ENCODE measurements at places on chromosomes 12 and 14.

- no peak for DNase-seq
Observed at GRCh38 chr14:100899884-100900771, 3.4 kb downstream of the RTL1 start.

- DNase-seq: no peak
Observed at GRCh38 chr12:120453977-120454376, 7.7 kb downstream of the GATC start.

DNA sequence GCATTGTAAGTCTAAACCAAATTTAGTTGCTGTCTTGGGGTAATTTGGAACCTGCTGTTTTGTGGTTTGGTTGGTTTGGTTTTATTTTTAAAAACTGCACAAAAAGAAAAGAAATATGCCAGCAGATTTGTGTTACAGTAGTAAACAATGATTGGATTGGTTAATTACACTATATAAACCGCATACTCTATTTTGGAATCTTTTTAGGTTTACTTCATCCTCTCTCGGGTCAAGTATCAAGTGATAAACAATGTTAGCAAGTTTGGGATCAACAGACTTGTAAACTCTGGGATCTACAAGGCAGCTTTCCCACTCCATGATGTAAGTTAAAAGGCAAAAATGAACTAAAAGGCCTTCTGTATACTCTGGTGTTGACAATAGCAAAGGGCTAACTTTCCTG lies 132.4 kb downstream of the ANO6 start:
- no peak for DNase-seq

- no peak for DNase-seq
Observed at GRCh38 chr14:91377700-91378652, 39.6 kb downstream of the CCDC88C start.

DNA sequence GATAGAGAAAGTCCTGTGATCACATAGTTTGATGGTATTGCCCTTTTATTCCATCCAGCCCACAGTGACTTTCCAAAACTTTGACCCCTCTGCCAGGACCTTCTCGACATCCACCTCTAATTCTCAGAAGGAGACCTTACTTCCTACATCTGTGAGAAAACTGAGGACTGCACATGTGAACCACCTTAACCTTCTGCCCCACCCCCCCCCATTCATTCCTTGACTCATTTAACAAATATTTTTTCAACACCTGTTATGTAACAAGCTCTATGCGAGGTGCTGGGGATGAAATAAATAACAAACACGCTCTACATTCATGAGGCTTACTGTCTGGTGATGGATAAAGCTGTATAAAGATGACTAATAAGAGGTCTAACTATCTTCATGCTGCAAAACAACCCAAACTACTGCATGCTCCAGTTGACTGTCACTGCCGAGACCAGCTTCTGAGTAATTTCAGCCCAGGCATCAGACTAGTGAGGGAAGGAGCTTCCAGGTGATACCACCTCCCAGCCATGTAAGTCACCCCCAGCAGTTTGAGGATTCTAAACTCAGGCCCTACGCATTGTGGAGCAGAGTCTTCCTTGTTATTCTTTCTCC lies 1.9 kb upstream of the HAL start:
- no peak for DNase-seq

DNA sequence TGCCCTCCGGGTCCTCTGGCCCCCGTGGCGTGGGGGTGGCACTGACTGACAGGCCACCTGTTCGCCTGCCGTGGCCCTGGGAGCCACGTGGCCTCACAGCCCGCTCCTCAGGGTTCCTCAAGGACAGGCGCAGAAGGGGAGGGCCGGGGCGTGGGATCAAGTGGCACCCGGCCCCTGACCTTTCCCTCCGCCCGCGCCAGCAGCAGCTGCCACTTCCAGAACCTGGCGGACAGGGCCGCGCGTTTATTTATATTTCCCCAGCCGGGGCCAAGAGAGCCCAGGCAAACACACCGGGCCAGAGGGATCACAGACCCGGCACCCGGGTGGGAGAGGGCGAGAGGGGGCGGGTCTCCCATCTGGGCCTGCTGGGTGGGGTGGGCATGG lies 92.6 kb downstream of the RFLNA start:
- DNase-seq: peak; percentile 88

- DNase-seq: no peak
Observed at GRCh38 chr14:71730471-71730870, 201.8 kb upstream of the RGS6 start.

- DNase-seq: peak; percentile 61
Observed at GRCh38 chr12:6313326-6313940, 3.0 kb downstream of the PLEKHG6 start.

GRCh38 chr12:108511633-108512540 lies 3.2 kb upstream of the FICD start:
- peak; percentile 71 for DNase-seq

- no peak for DNase-seq
Observed at GRCh38 chr12:1912580-1913376, 5.7 kb downstream of the CACNA2D4 start.

DNA sequence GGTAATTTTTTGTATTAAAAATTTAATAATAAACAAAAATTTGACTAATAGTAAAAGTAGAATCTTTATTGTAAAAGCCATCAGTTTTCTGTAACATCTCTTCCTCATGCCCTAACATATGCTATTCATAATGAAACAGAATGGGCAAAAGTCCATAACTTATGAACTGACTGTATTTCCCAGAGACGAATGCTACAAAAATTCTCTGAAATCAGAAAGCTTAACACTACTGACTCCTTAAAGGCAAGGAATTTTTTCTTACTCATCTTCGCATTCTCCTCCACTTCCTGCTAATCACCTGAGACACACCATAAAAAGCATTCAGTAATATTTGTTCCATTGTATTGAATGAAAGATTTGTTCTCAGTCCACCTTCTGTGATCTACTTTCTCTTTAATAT lies 17.6 kb downstream of the MON2 start:
- DNase-seq: no peak

GRCh38 chr12:96034621-96035282 lies 635 bp downstream of the LTA4H start:
- DNase-seq: no peak

DNA sequence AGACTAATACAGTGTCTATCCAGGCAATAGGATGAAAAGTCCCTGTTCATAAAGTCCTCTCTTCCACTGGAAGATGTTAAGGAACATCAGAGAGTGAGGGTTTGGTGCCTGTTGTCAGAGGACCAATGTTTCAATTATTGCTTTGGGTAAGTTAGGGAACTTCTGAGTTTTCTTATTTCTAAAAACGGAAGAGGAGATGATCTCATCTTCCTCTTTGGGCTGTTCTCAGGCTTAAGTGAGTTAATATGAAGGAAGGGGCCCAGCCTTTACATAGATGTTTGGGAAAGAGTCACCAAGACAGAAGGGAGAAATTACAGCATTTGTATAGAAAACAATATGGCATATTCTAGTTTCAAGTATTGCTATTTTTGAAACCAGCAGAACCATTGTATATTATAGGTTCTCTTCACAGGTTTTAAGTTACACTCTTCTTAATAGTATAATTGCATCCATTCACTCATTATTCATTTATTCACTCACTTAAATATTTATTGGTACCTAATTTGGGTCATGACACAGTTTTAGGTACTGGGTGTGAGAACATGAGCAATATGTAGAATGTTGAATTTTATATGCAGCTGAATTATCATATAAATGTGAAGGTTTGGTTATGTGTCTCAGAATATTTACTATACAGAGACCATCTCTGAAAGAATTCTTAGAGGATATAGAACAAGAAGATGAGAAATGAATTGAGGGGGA lies 68.5 kb upstream of the LRIG3 start:
- DNase-seq: no peak

DNA sequence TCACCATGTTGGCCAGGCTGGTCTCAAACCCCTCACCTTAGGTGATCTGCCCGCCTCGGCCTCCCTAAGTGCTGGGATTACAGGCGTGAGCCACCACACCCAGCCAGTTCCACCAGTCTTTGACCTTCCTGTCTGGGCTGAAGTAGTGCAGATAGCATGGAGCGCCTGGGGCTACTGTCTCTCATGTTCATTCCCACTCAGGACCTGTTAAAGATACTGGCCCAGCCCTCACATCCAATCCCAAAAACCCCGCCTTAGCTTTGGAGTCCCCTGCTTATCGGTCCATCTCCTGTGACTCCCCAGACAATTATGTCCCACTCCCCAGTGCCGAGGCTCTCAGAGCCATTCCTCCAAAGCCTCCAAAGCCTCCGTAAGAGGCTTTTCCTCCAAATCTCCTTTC lies 12.0 kb upstream of the CELA1 start:
- no peak for DNase-seq

- peak; percentile 45 for DNase-seq
Observed at GRCh38 chr12:21528953-21529352, 2.9 kb downstream of the SPX start.

DNA sequence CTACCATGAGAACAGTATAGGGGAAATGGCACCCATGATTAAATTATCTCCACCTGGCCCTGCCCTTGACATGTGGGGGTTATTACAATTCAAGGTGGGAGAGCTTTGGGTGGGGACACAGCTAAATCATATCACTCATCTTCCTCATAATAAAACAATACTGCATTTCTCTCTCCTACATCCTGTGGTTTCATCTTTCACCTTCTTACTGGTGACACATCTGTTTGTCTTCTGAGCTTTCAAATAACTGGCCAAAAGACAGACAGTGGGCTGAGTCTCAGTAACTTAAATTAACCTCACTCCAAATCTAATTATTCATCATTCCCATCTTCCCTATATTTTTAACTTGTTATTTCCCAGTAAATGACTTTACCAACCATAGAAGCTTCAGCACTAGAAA lies 729.7 kb upstream of the USP15 start:
- no peak for DNase-seq

DNA sequence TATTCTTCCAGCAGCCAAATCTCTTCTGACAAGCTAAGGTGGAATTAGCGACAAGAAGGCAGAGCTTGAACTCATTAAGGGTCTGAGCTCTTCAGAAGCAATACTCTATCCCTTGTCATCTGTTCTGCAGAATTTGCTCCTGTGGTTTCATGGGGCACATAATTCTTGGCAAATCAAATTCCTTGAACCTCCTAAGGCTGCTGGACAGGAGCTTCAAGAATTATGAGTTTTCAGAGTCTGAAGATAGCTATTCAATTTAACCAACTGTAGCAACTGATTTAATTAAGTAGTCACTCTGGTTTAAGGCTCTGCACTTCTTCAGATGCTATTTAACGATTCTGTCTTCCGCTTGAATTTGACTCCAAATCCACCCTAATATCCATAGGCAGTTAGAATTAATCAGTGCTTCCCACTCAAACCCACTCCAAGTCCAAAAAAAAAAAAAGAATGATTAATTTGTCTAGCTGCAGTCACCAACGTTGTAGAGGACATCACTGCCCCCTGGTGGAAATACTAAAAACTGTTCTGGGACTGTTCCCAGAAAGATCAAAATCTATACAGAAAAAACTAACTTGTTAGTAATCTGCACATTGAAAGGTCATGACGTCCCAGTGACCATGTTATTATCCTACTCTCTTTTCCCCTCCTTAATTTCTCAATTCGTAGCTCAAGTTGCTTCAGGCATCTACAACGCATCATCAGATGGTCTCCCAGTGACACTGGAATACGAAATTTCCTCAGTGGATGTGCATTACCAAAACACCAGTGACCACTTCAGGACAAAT lies 169.9 kb downstream of the KIF21A start:
- DNase-seq: no peak

DNA sequence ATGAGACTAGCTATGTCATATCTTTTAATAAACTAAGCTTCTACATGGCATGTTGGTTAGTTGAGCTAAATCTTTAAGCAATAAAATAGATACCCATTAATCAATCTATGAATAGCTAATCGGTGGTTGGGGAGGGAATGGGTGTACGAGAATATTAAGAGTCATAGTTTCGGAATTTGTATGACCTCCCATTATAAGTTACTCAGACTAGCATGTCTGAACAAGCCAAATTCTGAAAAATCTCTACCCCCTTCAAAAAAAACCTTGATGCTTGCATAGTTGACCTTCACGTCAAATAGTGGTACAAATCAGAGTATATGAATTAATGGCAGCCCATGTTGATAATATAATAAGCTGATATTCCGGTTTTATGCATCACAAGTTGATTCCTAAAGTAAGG lies 60.0 kb downstream of the PLEKHG7 start:
- no peak for DNase-seq

DNA sequence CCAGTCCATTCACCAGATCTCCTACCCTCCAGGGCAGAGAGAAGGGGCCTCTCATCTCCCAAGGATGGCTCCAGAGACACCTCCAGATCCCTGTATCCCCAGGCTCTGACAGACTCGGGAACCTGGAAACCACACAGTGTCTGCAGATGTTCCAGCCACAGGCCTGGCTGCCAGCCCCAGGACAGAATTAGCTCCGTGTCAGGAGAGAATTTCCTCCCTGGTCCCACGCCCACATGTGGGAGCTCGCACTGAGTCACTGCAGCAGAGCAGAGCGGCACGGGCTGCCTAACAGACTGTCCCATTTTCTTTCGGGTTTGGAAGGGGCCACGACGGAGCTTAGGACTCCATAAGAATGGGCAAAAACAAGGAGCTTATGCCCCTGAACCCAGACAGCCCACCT lies 33.6 kb downstream of the CMKLR1 start:
- DNase-seq: no peak

DNA sequence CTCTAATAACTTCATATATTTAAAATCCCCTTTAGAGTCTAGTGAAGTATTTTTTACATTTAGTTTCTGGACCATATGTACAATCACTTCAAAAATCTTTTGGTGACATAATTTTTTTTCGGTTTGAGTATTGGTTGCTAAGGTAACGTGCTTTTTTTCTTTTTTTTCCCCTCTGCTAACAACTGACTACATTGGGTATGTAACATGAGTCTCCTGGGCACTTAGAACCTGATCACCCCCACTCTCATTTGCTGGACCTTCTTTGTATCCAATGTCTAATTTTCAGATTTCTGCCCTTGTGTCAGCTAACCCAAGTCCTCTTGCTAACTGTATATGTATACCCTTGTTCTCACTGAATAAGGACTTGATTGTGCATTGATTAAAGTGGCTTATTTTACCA lies 592.9 kb upstream of the FLRT2 start:
- DNase-seq: no peak

GRCh38 chr12:41061192-41061591 lies 126.9 kb upstream of the PDZRN4 start:
- no peak for DNase-seq

DNA sequence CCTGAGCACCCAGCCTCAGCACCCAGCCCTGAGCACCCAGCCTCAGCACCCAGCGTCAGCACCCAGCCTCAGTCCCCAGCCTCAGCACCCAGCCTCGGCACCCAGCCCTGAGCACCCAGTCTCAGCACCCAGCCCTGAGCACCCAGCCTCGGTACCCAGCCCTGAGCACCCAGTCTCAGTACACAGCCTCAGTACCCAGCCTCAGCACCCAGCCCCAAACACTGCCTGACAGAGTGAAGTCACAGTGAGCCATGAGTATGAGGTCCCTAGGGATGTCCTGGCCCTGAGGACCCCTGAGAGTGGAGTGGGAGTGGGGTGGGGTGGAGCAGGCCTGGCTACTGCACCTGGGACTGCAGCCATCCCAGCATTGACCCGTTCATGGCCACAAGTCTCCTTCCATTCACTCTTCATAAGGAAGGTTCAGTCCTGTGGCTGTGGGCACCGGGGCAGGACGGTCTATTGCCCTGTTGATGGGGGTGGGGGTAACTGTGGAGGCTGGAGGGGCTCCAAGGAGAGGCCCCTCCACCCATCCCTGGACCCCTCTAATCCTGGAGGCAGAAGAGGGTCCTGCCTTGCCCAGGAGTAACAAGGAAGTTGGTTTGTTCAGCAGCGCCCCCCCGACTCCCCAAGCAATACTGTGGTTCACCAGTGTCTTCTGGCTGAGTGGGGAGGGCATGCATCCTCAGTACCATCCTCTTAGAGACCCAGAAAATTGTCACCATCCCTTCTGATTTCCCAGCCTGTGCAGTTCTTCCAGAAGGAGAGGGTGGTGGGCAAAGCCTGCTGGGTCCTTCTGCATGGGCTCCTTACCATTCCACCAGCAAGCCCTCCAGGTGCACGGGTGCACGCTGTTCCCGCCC lies 140.5 kb downstream of the ADGRD1 start:
- no peak for DNase-seq
